ENCODE measurements at places on chromosomes 1 and 21. TPM values are rescaled to one million over a fixed set of nuclear protein-coding genes. Genes with fewer than 3 reads are reported as not detected.

WNT9A gene
- total RNA-seq: 42.2 TPM

TNFAIP8L2 gene
- total RNA-seq: not detected

DDR2 gene
- 0.35 TPM for total RNA-seq

VANGL2 gene
- total RNA-seq: 11.5 TPM

CLDN17 gene
- not detected for total RNA-seq

PKP1 gene
- total RNA-seq: 1.1 TPM

LCE3E gene
- not detected for total RNA-seq

RIIAD1 gene
- not detected for total RNA-seq

ACTN2 gene
- not detected for total RNA-seq

OR10Z1 gene
- total RNA-seq: not detected

PTPRU gene
- total RNA-seq: 44.3 TPM

SFN gene
- total RNA-seq: 326 TPM

OLIG2 gene
- total RNA-seq: not detected

RAB42 gene
- 7.6 TPM for total RNA-seq

FGR gene
- total RNA-seq: not detected

SDC3 gene
- total RNA-seq: 33.7 TPM

DNA sequence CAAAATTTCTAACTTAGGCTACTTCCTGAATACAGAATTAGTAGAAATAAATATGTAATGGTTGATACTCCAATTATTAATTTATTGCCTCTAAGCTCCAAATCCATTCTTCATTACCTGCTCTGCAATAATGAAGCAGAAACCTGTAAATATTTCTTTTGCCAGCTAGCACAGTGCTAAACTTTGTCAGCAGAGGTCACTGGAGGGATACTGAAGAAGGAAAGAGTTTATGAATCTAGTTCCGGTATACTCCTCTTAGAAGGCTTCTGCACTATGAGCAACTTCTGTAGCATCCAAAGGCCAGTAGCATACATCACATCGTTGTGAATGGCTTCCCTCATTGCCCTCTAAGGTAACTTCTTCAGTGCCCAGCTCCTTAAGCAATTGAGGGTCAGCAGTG is 81.0 kb upstream of the LHX8 start:
- no peak for DNase-seq

DNA sequence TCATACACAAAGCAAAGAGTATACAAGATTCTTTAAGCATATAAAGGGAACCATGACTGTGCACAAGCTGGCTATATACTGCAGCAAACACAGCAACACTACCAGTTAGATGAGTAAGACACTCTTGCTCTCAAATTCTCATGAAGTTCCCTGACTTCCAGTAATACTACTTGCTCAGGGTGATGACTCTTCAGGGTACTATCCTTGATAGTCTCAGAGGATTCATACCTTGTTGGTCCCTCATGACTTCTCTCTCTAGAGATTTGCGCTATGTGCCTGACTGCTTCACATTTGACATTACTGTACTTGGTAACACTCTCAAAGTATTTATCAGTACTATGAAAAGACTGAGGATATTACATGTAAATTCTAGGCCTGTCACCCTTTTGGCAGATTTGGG is 159.8 kb upstream of the ZRANB2 start:
- no peak for DNase-seq

- no peak for DNase-seq
These were observed 13.3 kb downstream of the ATP5PO start for GRCh38 chr21:33902349-33902748.

DNA sequence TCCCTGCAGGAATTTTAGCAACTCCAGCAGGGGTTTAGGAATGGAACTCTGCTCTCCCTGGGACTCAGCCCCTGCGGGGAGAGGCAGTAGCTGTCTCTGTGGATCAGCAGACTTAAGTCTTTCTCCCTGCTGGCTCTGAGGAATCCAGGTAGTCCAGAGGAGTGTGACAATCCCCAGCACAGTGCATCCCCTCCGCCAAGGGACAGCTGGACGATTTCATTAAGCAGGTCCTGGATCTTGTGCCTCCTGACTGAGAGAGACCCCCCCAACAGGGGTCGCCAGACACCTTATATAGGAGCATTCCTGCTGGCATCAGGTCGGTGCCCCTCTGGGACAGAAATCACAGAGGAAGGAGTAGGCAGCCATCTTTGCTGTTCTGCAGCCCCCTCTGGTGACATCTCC is 30.6 kb downstream of the AKT3 start:
- no peak for DNase-seq

DNA sequence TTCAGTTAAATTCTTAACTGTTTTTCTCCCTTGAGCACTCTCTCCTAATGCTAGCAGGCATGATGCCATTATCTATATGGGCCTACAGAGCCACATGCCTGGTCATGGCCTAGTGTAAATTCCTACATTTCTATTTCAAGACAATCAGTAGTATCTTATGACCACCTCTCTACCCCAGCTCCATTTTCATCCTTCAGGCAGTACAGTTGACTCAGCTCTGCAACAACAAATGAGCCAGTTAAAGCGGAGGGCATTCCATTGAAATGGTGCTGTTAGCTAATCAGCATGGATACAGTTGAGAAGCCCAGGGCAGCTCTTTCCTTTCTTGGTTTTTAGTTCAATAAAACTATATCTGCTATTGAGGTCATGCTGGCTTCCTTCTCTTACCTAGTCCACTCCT is 150.0 kb downstream of the PPP1R12B start:
- no peak for DNase-seq

DNA sequence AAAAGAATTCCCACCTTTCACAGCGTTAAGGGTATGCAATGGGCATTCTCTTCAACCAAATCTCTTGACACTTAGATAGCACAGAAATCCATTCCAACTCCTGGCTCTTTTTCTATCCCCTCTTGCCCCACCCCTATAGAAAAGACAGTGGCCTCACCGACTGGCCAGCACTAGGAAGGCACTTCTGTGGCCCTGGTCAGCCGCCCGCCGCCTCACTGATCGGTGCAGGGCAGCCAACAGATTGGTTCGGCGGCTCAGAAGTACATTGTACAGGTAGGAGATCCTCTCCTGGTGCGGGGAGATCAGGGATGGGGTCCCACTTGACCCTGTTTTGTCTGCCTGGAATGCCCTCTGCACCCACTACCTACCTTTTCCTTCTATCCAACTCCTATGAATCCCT is 9.3 kb downstream of the DCST2 start:
- no peak for DNase-seq

- DNase-seq: no peak
These were observed 93.9 kb upstream of the TARDBP start for GRCh38 chr1:10918531-10918930.

GRCh38 chr1:109185357-109185756 is 28.4 kb upstream of the SARS1 start:
- no peak for DNase-seq

GRCh38 chr1:64245495-64245894 is 42.1 kb downstream of the UBE2U start:
- DNase-seq: no peak

DNA sequence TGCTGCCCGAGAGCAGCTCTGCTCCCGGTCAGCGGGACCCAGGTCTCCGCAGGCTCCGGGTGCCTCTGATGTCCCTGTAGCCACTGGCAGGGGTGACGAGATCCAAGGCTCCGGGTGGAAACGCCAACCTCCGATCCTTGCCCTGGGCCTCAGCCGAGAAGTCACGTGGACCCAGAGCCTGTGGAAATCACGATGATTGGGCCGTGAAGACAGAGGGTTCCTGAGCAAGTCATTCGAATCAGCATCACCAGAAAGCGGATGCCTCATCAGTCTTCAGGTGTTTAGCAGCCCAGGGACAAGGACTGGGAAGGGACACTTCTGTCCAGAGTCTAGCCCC is 12.5 kb downstream of the LRRC3 start:
- no peak for DNase-seq

DNA sequence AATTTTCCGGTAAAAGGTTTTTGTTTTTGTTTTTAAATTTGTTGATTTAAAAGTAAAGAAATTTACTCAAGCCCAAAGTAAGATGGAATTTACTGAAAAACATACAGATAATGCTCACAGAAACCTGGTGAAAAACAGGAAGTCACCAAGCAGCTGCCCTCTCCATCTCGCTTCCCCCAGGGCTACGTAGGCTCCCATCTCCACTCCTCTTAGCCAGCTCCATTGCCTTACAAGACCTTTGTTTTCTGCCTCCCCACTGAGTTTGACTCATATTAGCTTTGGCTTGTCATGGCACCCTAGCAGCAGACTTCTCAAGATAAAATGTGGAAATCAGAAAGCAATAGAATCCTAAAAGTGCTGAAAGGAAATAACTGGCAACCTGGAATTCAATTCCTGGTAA is 57.9 kb downstream of the PHTF1 start:
- DNase-seq: no peak

DNA sequence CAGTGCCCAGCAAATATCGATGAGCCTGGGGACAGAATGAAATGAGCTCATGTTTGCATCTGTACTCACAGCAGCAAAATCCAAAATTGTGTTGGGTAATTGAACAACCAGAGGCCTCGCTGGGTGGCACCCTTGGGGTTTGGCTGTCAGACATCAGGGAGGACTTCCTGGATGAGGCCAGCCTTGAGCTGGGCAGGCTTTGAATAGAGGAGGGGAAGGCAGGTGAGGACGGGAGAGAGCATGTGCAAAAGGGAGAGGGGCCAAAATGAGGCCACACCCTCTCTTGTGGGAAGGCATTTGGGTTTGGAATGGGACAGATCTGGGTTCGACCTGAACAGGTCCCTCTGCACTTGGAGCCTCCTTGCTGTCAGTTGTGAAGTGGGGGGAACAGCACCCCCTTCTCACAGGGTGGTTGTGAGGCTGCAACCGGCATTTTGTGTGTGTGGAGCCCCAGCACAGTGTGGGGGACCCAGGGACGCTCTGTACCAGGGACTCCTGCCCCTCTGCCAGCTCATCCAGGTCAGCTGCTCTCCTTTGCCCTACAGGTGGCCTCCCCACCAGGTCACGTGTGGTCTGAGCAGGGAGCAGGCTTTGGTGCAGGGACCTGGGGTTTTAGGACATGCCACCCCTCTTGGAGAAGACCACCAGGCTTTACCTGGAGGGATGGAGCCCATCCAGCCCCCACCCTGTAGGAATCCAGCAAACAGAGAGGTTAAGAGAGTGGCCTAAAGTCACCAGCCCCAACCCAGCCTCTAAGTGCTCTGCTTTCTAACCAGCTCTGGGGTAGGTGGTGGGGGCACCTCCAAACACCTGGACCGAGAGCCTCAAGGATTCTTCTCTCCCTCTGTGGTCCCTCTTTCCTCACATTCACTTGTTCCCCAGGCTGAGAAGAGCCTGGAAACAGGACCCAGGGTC is 521.8 kb downstream of the PTPRU start:
- DNase-seq: no peak

GRCh38 chr1:187409341-187409740 is 580.6 kb downstream of the PLA2G4A start:
- no peak for DNase-seq

GRCh38 chr1:201017828-201018163 is 5.7 kb downstream of the KIF21B start:
- no peak for DNase-seq

DNA sequence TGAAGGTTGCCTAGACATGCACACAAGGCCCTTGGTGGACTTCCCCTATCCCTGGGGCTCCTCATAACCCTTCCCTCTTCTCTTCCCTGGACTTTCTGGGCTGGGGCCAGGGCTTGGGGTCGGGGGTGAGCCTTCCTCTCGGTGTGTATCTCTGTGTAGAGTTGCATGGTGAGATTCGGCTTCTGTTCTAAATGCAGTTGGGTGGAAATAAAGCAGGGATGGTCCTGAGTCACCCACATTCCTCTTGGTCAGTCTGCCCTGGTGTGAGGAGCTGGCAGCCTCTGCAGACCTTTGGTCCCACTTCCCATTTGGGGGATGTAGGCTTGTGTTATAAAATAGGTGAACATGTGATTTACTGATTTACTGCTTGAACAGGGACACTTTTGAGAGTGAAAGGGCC is 38.0 kb downstream of the ADARB1 start:
- no peak for DNase-seq

GRCh38 chr1:53421208-53421607 is 38.0 kb upstream of the DMRTB1 start:
- DNase-seq: no peak

- DNase-seq: no peak
These were observed 5.0 kb downstream of the FAM20B start for GRCh38 chr1:179030683-179031082.

GRCh38 chr1:191453487-191453886 is 704.8 kb upstream of the RGS18 start:
- DNase-seq: no peak

- no peak for DNase-seq
These were observed 360.3 kb downstream of the NEGR1 start for GRCh38 chr1:71921935-71922559.

GRCh38 chr1:60224523-60224922 is 151.0 kb upstream of the C1orf87 start:
- no peak for DNase-seq

- no peak for DNase-seq
These were observed 4.8 kb upstream of the SPRR5 start for GRCh38 chr1:152942161-152942560.

- no peak for DNase-seq
These were observed 27.4 kb downstream of the KCNN3 start for GRCh38 chr1:154842635-154843034.

DNA sequence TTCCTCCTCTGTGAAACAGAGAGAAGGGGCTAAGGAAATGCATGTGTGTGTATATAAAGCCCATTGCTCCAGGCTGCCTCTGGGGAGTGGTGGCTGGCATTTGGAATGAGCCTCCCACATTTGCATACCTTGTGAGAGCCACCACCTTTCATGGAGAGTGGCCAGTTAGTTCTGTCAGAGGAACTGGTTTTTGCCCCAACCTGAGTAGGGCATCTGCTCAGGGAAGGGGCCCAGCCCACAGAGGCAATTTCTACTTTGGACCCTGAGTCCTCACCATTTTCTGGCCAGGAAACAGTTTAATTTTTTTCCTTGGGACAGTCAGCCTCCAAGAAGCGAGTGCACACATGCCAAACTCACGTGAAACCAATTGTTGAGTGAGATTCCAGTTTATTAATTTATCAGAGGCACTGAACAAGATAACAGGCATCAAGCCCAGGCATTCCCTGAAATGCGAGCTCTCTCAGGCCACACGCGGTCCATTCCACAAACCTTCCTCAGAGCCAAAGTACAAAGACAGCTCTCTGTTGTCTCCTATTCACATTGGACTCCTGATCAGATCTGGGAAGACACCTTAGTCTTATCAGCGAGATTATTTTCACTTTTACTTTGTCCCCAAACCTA is 1.0 kb upstream of the SLC6A9 start:
- peak; percentile 59 for DNase-seq

- DNase-seq: no peak
These were observed 400.7 kb upstream of the DAB1 start for GRCh38 chr1:57824535-57824934.

- peak; percentile 23 for DNase-seq
These were observed 30.0 kb upstream of the RCSD1 start for GRCh38 chr1:167599957-167600581.

All from PC-9 (cell line).